ENCODE measurements at places on chromosomes 11 and 22. TPM values are rescaled to one million over a fixed set of nuclear protein-coding genes. Genes with fewer than 3 reads are reported as not detected.

DNA sequence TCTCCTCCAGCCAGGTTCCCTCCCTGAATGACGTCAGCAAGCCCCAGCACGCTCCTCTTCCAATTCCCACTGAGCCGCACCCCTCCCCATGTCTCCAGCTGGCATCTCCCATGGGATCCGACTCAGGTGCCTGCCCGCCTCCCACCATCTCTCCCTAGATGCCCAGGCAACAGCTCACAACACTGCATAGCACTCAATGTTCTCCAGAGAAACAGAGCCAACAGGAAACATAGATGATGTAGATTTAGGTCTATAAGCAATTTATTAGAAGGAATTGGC is 532.3 kb downstream of the BRD1 start:
- DNase-seq: no peak

DNA sequence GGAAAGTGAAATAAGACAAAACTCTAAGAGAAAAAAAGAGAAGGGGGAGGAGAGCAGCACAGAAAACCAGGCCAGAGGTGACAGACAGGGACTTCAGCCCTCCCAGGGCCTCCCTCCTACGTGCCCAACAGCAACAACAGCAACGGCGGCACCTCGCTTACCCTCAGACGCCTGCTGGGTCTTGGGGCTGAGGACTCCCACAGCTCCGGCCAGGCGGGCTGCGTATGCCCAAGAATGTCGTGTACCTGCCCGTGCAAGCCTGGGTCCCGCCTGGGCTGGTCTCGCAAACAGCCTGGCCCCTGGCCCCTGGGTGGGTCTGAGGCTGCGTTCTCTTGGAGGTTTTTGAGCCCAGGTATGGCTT is 30.5 kb downstream of the ARAP1 start:
- no peak for DNase-seq

DNA sequence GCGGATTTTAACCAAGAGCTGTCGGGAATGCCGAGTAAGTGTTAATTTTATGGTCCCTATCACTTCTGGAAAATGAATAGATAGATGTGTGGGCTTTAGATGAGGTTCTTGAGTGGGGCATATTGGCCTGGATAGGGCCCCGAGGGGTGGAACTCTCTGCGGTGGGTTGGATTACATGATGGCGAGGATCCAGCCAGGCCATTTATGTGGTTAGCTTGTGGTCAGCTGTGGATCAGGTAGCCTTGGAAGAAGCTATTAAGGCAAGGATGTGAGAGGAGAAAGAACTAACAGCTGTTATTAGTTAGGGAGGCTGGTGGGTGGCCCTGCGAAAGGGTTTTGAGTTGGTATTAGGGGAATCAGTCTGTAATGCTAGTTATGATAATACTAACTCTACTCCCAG is 268.4 kb downstream of the NELL1 start:
- DNase-seq: no peak

DNA sequence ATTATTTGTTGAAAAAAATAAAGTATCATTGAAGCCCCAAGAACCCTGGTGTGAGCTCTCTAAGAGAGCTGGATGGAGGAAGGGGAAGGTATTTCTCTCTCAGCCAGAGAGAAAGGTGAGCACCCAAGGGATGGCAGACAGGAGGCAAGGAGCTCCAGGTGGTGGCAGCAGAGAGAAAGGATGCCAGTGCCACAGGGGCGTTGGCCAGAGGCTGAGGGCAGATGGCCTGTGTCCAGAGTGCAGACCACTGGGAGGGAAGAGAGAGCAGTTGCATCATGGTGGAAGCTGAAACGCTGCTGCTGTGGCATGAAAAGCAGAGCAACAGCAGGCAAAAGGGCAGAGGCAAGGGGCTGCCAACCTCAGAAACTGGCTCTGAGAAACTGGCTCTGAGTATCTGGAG is 8.5 kb downstream of the SPON1 start:
- peak; percentile 53 for DNase-seq

- DNase-seq: no peak
Observed at GRCh38 chr11:10021563-10021962, 272.5 kb downstream of the SBF2 start.

The NAALADL1 gene
- 8.1 TPM for total RNA-seq

The LIN7C gene
- total RNA-seq: 41.7 TPM

The GRM5 gene
- total RNA-seq: 0.43 TPM

The MMP10 gene
- not detected for total RNA-seq
